ENCODE measurements at places on chromosomes 6 and 20. TPM values are rescaled to one million over a fixed set of nuclear protein-coding genes. Genes with fewer than 3 reads are reported as not detected.

The RNF39 gene
- total RNA-seq, result not detected

The LY6G6F gene
- total RNA-seq, result not detected

The NDRG3 gene
- total RNA-seq, result 35.7 TPM

The VSX1 gene
- total RNA-seq, result not detected

- no peak for DNase-seq
Observed at GRCh38 chr6:18545726-18546125, 158.6 kb downstream of the RNF144B start.

- no peak for DNase-seq
Observed at GRCh38 chr6:38599261-38599660, 40.5 kb downstream of the BTBD9 start.

GRCh38 chr6:162377735-162378134, 349.8 kb downstream of the PRKN start:
- DNase-seq, result no peak

DNA sequence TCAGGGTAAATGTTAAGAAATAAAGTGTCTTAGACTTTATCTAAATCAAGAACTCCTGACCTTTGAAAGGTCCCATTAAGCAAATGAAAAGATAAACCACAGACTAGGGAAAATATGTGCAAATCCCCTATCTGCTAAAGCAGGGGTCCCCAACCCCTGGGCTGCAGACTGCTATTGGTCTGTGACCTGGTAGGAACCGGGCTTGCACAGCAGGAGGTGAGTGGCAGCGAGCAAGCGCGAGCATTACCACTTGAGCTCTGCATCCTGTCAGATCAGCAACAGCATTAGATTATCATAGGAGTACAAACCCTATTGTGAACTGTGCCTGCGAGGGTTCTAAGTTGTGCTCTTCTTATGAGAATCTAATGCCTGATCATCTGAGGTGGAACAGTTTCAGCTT, 42.4 kb downstream of the LCA5 start:
- DNase-seq, result no peak

GRCh38 chr20:25389401-25389857, 1.2 kb downstream of the ABHD12 start:
- no peak for DNase-seq

- no peak for DNase-seq
Observed at GRCh38 chr20:23358563-23358906, 3.4 kb upstream of the GZF1 start.

GRCh38 chr6:54361734-54362133, 53.5 kb downstream of the TINAG start:
- no peak for DNase-seq

- no peak for DNase-seq
Observed at GRCh38 chr20:5780846-5781217, 30.6 kb downstream of the SHLD1 start.

- no peak for DNase-seq
Observed at GRCh38 chr6:33903579-33903978, 99.8 kb upstream of the MLN start.

DNA sequence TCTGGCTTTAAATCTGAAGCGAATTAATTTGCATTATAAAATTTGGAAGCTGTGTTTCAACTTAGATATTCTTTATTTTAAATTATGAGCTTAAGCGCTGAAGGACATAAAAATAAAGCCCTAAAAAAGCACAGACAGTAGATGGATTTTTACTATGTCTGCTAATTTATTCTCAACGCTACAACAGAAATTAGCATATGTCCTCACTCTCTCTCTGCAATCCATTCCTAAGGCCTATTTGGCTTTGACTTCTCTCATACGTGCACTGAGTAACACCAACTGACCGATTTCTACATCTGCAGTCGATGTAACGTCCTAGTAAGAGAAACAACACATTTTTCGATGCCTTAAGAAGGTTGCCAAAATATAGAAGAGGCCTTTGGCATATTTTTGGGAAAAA, 23.7 kb downstream of the HEBP2 start:
- DNase-seq, result no peak

DNA sequence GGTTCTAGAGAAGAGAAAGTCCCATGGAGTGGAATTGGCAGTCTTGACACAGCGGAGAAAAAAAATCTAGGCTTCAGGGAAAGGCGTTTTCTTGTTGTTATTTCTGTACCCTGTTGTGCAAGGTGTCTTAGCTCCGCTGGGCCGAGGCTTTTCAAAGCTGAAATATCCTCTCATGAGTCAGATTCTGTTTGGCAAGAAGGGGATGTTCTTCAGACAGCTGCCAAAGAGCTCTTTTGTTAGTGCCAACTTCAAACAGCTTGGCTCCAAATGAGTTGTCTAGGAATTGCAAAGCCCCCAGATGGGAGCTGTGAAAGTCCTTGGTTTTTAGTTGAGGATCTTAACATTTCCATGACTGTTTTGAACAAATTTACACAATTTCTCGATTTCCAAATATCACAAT, 45.6 kb downstream of the LRRN4 start:
- DNase-seq, result peak; percentile 44

- no peak for DNase-seq
Observed at GRCh38 chr6:139308286-139308916, 16.6 kb upstream of the TXLNB start.

GRCh38 chr6:72616406-72617015, 5.4 kb upstream of the KCNQ5 start:
- DNase-seq, result no peak

- DNase-seq, result no peak
Observed at GRCh38 chr6:43733471-43734293, 36.3 kb upstream of the VEGFA start.

- DNase-seq, result no peak
Observed at GRCh38 chr6:80728101-80728750, 621.8 kb downstream of the BCKDHB start.

DNA sequence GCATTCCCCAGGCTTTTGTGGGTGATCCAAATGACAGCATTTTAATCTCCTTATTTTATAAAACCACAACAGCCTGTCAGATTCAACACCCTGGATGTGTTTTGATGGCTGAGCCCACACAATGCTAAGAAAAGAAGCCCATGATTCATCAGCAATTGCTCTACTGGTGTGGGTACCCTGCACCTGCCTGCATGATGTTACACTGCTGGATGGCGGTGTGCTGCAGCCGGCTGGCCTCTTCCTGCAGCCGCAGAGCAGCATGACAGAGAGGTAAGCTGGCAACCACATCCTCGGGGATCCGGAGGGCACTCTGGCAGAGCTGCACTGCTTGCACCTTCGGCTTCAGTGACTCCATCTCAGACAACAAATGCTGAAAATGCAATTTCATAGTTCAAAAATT, 327.5 kb downstream of the SYNE1 start:
- no peak for DNase-seq

GRCh38 chr20:1336699-1337367, 7.9 kb upstream of the SDCBP2 start:
- peak; percentile 88 for DNase-seq

GRCh38 chr20:57630061-57630460, 9.8 kb upstream of the ZBP1 start:
- DNase-seq, result no peak

- DNase-seq, result no peak
Observed at GRCh38 chr6:111813677-111814310, 59.5 kb downstream of the FYN start.

DNA sequence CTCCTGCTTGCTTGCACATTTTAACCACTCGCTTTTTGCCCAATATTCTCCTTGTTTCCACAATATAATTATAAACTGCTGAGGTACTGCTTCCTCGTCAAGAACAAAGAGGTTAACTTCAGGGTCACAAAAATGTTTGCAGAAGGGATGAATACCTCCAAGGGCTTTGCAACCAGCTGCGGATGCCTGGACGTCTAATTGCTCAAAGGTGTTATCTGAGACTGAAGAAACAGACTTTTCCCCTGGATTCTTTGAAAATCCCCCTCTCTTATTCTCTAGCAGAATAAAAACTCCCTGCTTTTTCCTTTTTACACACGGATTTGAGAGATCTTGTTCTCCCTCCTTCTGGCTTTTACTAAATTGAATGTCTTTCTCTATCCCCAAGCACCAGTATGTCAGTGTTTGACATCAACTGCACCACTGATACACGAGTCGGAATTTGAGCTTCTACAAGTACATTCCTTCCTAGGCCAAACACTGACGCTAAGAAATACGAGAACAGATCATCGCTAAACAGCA, 336 bp upstream of the SMPDL3A start:
- no peak for DNase-seq
